Neural crest cell (in vitro differentiated cells): ENCODE measurements at places on chromosomes 5 and 9. TPM values are rescaled to one million over a fixed set of nuclear protein-coding genes. Genes with fewer than 3 reads are reported as not detected.
A peak's percentile ranks its signal among the peaks of the same experiment; 100 is the strongest.

DNA sequence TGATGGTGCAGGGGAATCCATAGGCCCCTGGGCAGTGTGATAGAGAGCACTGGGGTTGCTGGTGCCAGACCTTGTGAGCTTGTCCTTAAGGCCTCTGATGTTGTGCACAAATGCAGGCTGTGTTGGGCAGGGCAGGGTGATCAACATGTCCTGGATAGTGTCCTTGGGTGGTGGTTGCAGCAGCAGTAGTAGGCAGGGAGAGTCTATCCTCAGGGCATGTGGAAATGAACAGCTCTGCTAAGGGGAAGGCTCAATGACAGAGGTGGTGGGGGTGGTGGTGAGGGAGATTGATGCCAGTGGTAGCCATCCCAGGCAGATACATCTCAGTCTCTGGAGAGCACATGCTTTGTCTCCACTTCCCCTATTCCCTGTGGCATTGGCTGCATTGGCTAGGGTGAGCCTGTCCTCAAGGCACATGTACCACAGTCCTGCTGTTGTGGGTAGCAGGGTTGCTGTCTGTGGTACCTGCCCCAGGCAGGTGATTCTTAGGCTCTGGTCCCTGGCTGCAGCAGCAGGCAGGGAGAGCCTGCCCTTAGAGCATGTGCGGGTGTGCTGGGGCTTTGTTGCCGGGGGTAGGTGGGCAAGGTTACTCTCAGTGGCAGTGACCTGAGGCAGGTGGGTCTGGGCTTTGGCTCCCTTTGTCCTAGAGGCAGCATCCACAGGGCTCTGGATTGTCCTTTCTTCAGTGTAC lies 111.1 kb downstream of the WDR70 start:
- DNase-seq: no peak

- DNase-seq: no peak
Measured at GRCh38 chr9:84932915-84933527, 263.5 kb downstream of the NTRK2 start.

DNA sequence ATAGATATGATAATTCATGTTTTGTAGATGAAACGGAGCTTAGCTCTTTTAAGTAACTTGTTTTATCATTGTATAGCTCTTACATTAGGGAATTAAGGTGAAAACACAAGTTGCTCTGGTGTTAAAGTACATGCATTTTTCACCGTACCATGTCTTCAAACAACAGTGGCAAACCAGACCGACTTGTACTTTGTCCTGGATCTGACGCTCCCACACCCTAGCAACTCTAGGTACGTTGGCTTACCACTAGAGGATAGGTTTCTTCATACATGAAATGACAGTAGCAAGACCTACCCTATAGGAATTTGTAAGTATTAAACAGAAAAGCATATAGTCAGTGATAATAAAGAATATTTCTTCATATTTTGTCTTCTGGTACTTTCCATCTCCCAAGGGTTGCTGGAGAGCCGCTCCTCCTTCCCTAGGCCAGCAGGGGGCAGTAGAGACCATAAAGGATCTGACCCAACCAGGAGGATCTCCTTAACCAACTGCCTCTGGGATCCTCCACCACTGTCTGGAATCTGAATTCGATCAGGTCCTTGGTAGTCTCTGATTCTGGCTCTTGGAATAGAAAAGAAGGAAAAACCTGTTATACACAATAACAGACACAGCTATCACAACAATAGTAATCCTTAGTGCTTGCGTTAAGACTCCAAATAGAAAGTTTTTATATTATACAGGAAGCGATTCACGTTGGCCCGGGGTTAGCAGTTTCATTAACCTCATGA lies 136.7 kb downstream of the CAVIN4 start:
- peak; percentile 89 for DNase-seq

- DNase-seq: no peak
Measured at GRCh38 chr5:123207081-123207537, 118.1 kb downstream of the PRDM6 start.

DNA sequence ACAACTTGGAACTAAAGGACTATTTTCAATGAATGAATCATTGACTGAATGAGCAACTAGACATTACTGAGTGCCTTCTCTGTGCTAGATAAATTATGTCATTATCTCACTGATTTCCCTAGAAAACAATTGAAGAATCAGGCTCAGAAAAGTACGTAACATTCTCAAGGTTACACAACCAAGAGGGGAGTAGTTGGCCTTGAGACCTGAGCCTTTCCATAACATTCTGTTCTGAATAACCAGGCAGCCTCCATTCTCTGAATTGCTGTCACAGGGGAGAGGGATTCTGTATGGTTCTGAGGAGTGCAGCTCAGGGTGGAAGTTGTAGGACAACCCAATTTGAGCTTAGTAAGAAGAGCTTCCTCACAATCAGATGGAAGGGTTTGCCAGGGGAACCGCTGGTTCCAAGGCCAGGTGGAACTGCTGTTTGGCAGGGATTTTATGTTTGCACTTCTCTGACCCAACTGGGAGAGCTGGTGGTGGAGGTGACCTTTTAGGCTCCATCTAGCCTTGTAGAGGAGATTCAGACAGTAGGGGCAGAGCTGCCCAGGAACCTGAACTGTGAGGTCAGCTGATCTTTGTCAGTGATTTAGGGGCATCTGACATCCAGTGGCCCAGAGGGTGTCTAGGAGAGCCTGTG lies 16.3 kb downstream of the POLR1E start:
- DNase-seq: no peak

GRCh38 chr5:73822989-73823339 lies 197.0 kb downstream of the ARHGEF28 start:
- no peak for DNase-seq

GRCh38 chr5:119630752-119631440 lies 1.5 kb downstream of the FAM170A start:
- DNase-seq: no peak

DNA sequence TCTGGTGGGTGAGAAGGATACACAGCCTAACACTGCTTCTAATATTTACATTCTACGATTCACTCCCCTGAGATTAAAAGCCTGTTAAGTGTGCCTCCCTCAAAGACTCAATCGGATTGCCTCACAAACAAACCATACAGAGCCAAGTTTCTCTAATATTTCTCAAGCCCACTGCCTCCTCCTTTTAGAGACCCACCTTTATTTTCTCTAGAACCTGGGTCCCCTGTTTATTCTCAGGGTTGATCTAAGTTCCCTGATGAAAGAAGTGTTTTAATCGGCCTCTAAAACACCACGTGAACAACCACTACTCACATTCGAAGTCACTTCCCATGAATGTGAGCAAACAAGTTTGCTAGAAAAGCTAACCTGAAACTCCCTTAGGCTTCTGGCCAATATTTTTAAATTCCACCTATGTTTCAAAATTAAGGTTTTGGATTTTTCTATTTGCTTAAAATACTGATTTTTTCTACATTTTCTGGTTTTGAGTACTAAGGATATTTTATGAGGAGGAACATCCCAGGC lies 76.5 kb downstream of the GLIS3 start:
- DNase-seq: no peak

GRCh38 chr5:124007675-124008398 lies 495.9 kb downstream of the CSNK1G3 start:
- DNase-seq: no peak

GRCh38 chr9:81596679-81597418 lies 92.5 kb downstream of the TLE1 start:
- DNase-seq: no peak

DNA sequence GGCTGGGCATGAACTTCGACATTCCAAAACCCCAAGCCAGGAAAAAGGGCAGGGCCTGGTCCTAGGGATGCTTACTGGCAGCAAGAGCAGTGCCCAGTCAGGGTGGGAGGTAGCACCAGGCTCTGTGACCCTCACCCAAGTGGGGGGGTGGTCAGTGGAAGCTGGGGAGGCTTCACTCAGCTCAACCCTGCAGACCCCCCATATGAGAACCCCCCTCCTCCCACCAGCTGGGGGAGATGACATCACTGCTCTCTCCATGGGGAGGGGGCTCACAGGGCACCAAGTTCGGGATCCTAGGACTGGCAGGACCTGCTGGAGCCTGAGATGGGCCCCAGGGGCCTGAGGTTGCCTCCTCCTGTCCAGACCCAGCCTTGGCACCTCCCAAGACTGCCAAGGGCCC lies 4.7 kb downstream of the DNLZ start:
- DNase-seq: no peak

DNA sequence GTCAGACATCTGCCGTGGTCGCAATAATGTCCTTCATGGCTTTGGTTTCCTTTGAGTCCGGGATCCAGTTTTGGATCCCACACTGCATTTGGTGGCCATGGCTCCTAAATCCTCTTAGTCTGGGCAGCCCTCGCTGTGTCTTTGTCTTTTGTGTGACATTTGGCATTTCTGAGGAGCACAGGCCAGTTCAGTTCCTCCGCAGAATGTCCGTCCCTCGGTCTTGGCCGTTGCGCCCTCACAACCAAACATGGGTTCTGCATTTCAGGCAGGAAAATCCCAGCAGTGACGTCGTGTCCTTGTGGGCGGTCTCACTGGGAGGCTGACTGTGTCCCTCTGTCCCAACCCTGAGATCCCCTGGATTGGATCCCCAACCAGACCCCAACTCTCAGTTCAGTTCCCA lies 172.9 kb upstream of the PPP1R26 start:
- DNase-seq: no peak

DNA sequence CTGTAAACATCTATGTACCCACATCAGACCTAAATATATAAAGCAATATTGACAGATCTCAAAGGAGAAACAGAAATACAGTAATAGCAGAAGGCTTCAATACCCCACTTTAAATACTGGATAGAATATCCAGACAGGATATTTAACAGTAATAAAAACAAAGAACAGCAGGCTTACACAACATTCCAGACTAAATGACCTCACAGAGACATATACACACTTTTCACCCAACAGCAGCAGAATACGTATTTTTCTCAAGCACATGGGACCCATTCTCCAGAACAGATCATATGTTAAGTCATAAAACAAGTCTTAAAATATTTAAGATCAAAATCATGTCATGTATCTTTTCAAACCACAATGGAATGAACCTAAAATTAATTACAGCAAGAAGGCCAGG lies 76.8 kb downstream of the CAMSAP1 start:
- no peak for DNase-seq

- DNase-seq: no peak
Measured at GRCh38 chr9:113999256-114000062, 78.6 kb downstream of the AMBP start.

GRCh38 chr5:136814619-136815378 lies 449.5 kb upstream of the TRPC7 start:
- DNase-seq: no peak

DNA sequence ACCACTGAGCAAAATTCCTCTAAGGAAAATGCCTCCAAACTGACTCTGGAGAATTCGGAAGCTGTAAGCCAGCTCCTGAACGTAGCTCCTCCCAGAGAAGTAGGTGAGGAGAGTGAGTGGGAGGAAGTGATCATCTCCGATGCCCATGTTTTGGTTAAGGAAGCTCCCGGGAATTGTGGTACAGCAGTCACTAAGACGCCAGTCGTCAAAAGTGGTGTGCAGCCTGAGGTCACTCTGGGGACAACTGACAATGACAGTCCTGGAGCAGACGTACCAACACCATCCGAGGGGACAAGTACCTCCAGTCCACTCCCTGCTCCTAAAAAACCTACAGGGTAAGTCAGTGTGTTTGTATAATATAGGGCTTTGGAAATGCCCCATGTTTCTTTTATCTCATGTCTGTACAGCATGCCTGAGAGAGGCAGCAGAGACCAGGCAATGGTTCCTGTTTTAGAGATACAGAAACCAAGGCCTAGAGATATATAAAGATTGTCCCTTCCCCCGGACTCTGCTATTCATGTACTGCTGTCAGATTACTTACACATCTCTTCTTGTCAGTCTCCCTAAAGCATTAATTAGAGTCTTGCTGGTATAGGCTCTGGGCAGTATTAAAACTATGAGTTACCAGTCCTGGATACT lies 23.9 kb downstream of the HMGXB3 start:
- DNase-seq: no peak

IL6ST gene
- 39.6 and 47.9 TPM in 2 replicates for total RNA-seq

GMCL2 gene
- total RNA-seq: not detected in 2 replicates

PLGRKT gene
- total RNA-seq: 24.2 and 24.6 TPM in 2 replicates

IL7R gene
- total RNA-seq: 0.11 TPM in 1 of 2 replicates, not detected in the other

F12 gene
- total RNA-seq: 2.3 and 2.7 TPM in 2 replicates

SLC22A4 gene
- total RNA-seq: 0.47 and 0.68 TPM in 2 replicates

PDCD1LG2 gene
- not detected in 2 replicates for total RNA-seq

CDH10 gene
- total RNA-seq: 4.8 TPM in 2 replicates

CDH9 gene
- total RNA-seq: 0.14 TPM in 1 of 2 replicates, not detected in the other
